Amniotic stem cell (primary cell): ENCODE measurements at places on chromosomes 1 and 21.

GRCh38 chr1:181730606-181731005 lies 247.3 kb downstream of the CACNA1E start:
- DNase-seq: no peak

GRCh38 chr21:43352568-43353281 lies 74.2 kb downstream of the SIK1 start:
- DNase-seq: no peak

- no peak for DNase-seq
Measured at GRCh38 chr1:52523376-52523775, 29.5 kb downstream of the TUT4 start.

DNA sequence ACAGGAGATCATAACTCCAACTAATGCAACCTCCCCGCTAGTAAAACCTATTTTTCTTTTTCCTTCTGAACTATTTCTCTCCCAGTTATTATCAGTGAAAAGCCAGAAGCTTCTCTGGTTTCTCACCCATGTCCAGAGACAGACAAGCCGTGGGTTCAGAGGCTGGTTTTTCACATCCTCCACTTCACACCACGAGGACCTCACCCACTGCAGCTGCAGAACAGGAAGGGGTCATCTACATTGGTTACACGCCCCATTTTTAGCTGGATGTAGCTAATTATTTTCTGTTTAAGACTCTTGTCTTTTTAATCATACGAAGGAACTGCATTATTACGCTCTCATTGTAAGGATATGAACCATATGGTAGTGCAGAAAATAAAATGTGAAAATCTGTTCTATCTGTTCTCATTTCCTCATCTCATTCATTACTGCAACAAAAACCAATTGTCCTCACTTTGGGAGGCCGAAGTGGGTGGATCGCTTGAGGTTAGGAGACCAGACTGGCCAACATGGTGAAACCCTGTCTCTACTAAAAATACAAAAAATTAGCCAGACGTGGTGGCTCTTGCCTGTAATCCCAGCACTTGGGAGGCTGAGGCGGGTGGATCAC lies 39.1 kb upstream of the CLDN14 start:
- no peak for DNase-seq

GRCh38 chr21:35491920-35492678 lies 443.0 kb upstream of the RUNX1 start:
- DNase-seq: no peak

- DNase-seq: no peak
Measured at GRCh38 chr1:75673399-75673798, 51.1 kb upstream of the ACADM start.
